ENCODE measurements at places on chromosomes 5 and 9.

DNA sequence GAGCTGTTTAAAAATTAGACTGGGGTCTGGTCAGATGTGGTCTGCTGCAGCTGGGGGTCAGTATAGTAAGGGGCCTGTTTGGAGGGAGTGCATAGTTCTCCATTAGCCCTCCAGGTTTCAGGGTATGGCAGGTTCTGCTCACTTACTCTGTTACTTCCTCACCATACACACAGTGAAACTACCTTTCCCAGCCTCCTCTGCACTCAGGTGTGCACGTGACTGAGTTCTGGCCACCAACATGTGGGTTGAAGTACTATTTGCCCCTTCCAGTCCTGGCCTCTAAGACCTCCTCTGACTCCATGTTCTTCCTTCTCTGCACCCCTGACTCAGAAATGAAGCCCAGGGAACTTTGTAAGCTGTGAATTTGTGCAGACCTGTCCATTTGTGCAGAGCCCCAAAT lies 190.5 kb upstream of the CLINT1 start:
- no peak for DNase-seq

- no peak for DNase-seq
Measured at GRCh38 chr9:135666534-135667462, 3.7 kb downstream of the LCN9 start.

- no peak for DNase-seq
Measured at GRCh38 chr9:132005899-132006298, 73.8 kb downstream of the MED27 start.

- DNase-seq: no peak
Measured at GRCh38 chr9:103427696-103428095, 432.6 kb downstream of the CYLC2 start.

- no peak for DNase-seq
Measured at GRCh38 chr5:4627131-4627530, 513.0 kb upstream of the ADAMTS16 start.

Data from pulmonary artery endothelial cell (primary cell).